ENCODE measurements at places on chromosomes 4 and X. TPM values are rescaled to one million over a fixed set of nuclear protein-coding genes. Genes with fewer than 3 reads are reported as not detected.

FAM193A gene
- total RNA-seq, result 21.2 TPM

DNA sequence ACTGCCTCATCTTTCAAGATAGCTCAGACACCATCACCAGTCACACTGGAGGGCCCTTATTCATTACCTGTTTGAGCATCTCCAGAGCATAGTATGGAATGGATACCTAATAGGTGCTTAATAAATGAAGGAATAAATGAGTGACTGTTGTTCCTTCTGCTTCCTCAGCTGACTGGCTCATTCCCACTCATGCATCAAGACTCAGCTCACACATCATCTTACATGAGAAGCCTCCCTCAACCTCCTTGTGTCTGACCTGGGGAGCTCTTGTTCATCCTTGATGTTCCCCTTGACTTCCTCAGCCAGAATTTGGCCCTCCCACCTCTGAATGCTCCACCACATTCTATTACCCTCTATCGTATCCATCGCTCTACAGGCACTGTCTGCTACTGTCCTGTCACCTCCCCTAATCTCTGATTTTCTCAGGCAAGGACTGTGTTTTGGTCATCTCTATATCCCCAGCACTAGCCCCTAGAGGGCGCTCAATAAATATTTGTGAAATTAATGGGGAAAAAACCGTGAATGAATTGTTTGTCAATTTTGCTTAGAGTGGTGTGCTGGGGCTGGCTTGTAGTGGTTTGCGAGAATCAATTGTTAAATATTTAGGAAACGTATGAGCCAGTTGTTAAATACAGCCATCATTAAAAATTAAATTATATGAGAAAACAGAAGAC lies 88.3 kb downstream of the NHSL2 start:
- H3K27me3 ChIP-seq, result no peaks in the 10 kb centered on the region
- no peak overlapping the region for H3K4me3 ChIP-seq
- DNase-seq, result peak; percentile 43
- H3K36me3 ChIP-seq, result no peaks in the 10 kb centered on the region

DNA sequence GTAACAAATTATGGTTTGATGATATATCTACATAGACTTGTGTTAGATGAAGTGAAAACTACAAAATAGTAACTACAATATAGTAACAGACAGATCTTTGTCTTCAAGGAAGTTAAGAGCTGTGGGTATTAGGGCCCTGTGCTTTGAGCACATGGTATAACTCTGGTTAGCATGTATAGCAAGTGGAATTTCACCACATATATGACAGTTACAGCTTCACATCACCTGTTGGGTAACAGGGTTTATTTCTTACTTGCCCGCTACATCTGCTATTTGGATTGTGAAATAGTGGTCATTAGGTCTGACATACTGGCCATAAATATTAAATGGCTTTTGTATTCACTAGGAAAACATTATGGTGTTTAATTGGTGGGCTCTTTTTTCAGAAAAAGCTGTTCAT lies 20.2 kb downstream of the OFD1 start:
- no peak for DNase-seq
- H3K4me1 ChIP-seq, result no peaks in the 10 kb centered on the region
- no peaks in the 10 kb centered on the region for H3K27me3 ChIP-seq
- no peak overlapping the region for H3K4me3 ChIP-seq

TCEAL5 gene
- total RNA-seq, result not detected

DNA sequence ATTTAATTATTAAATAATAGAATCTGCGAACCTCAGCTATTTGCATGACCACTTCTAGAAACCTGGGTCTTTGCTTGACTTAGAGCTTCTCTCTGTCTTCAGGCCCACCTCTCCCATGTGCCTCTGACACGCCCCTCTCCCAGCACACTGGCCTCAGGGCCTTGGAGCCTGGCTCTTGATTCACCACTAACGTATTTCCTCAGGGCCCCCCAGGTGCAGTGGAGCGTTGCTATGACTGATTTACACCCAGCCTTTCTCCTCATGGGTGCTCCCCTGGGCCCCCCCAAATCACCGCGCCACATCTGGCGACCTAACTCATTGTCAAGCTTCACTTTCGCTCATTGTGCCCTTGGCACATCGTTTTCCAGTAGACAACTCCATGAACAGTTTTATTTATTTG lies 37.9 kb upstream of the TENM3 start:
- no peaks in the 10 kb centered on the region for H3K27me3 ChIP-seq
- H3K36me3 ChIP-seq, result no peaks in the 10 kb centered on the region
- no peak for DNase-seq

RAB41 gene
- not detected for total RNA-seq

DNA sequence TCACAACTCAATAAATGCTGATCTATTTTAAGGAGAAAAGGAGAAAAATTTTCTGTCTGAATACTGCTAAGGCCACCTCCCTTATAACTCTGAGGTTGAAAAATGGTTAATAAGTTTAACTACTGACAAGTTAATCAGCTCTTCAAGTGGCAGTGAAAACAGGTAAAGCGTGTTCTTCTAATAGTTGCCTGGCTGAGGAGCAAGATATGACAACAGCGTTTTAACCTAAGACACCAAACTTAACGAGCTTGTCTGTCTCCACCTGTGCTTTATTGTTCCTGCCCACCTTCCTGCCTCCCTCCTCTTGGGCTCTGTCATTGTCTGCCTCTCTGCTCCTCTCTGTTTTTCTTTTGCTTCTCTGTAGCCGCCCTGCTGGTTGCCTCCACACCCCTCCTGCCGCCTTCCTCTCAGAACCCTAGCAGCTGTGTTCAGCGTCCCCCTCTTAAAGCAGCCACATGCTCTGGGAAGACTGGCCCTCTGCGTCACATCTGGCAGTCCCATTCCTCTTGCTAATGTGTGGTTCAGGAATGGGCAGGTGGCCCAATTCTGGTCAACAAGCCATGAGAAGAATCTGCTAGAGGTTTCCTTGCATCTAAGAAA lies 4.3 kb upstream of the TSPAN5 start:
- no peak for DNase-seq
- H3K27ac ChIP-seq, result no peak overlapping the region
- H3K36me3 ChIP-seq, result no peaks in the 10 kb centered on the region
- H3K4me1 ChIP-seq, result no peaks in the 10 kb centered on the region

DNA sequence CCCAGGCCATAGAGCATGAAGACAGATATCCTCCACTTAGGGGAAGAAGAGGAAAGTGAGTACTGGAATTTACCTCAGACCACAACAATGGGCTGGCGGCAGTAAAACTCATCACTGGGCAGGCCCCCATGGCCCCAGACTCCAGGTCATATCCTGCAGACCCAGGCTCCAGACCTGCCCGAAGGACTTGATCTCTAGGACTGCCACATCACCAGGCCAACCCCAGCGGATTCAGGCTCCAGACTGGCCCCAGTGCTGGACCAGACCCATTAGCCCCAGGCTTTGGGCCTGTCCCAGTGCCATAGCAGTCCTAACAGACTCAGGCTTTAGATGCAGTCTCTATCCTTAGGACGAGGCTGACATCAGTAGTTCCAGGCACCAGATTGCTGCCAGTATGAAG lies 190.6 kb downstream of the DLG3 start:
- H3K36me3 ChIP-seq, result no peaks in the 10 kb centered on the region
- no peaks in the 10 kb centered on the region for H3K4me1 ChIP-seq
- no peak for DNase-seq
- H3K4me3 ChIP-seq, result no peak overlapping the region

DNA sequence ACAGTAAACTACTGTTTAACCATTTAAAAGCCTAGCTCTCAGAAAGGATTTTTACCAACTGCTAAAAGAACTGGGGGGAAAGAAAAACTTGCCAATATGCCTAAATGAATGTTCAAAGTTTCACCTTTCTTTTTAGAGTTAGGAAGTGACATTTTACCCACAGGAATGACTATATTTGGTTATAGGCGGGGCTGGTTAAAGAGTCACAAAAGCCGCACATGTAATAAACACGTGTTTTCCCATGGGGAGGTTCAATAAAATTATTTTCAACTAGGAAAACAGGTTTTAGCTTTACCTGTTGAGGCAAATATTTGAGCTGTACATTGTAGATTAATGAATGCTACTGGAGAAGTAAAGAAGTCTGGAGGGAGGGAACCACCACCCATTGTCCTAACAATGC lies 41.6 kb upstream of the UGDH start:
- H3K27ac ChIP-seq, result no peak overlapping the region
- no peaks in the 10 kb centered on the region for H3K27me3 ChIP-seq
- no peak overlapping the region for H3K4me3 ChIP-seq

DNA sequence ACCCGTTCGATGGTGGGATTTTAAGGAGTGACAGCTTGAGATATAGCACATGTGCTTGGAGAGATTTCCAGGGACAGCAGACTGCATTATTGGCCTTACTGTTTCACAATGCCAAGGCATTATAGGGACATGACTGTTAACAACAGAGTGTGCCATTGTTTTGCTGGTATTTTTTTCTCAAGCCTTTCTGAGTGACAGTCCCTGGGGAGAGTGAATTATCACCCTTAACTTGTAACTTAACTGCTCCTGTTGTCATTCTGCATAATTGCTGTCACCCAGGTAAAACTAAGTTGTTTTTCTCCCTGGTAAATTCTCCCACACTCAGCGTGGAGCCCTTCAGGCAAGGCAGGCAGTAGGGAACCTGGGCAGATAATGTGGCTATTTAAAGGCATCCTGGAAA lies 989.2 kb upstream of the LCORL start:
- H3K4me1 ChIP-seq, result no peaks in the 10 kb centered on the region
- H3K36me3 ChIP-seq, result no peaks in the 10 kb centered on the region
- H3K27me3 ChIP-seq, result no peaks in the 10 kb centered on the region
- DNase-seq, result no peak
- H3K27ac ChIP-seq, result no peak overlapping the region

TRAM1L1 gene
- total RNA-seq, result 13.5 TPM

FAM9B gene
- 2.8 TPM for total RNA-seq

ADRA2C gene
- 36.4 TPM for total RNA-seq

DNA sequence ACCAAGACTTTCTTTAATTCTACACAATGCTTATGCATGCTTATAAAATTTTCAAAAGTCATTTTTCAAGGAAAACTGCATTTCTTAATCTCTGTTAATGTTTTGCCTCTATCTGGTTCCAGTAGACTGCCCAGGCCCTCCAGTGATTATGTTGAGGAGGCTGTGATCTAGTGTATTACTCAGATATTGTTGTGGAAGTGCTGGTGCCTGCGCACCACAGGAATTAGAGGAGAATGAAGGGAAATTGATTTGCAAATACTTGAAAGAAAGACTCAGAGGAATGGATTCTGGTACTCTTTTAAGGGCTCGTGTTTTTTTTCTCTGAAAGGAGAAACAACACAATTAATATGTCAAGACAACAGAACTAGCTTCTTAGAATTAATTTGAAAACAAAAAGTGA lies 1015.1 kb downstream of the RPA4 start:
- no peak overlapping the region for H3K4me3 ChIP-seq
- DNase-seq, result no peak
- no peaks in the 10 kb centered on the region for H3K4me1 ChIP-seq
- H3K27ac ChIP-seq, result no peak overlapping the region
- no peaks in the 10 kb centered on the region for H3K27me3 ChIP-seq

- no peak overlapping the region for H3K4me3 ChIP-seq
- no peak overlapping the region for H3K27ac ChIP-seq
- no peaks in the 10 kb centered on the region for H3K36me3 ChIP-seq
- H3K27me3 ChIP-seq, result no peaks in the 10 kb centered on the region
- DNase-seq, result no peak
These were observed 19.0 kb downstream of the GAB3 start for GRCh38 chrX:154731881-154732280.

UTP14A gene
- total RNA-seq, result 12.1 TPM

DNA sequence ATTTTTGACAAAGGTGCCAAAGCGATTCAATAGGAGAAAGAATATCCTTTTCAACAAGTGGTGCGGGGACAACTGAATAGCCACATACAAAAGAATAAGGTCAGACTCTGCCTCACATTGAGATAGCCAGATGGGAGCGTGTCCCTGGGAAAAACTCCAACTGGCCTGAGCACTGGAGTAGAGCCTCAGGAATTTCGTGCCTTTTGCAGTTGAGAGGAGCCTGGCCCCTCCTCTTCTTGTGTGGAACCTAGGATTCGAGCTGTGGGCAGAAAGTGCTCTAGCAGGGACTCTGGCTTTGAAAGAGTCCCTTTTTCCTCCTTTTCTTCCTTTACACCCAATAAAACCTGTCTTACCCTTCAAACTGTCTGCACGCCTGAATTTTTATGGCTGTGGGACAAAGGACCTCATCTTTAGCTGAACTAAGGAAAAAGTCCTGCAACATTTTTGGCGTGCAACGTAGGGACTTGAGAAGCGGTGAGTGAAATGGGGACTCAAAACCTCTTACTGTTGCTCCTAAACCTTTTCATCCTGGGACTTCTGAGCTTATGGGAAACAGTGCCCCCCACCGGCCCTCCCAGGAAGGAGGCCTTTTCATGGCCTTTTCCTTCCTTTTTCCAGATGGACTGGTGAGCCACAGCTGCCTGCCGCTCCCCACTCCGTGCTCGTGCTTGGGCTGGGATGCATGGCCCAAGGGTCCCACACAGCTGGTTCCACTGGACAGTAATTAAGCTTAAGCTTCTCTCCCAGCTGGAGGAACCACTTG lies 68.6 kb downstream of the BMP15 start:
- no peak overlapping the region for H3K27ac ChIP-seq
- no peaks in the 10 kb centered on the region for H3K4me1 ChIP-seq
- no peak overlapping the region for H3K4me3 ChIP-seq
- H3K36me3 ChIP-seq, result no peaks in the 10 kb centered on the region
- no peaks in the 10 kb centered on the region for H3K27me3 ChIP-seq

- H3K4me1 ChIP-seq, result peaks cover 2% of the 10 kb centered on the region
- no peaks in the 10 kb centered on the region for H3K27me3 ChIP-seq
- DNase-seq, result no peak
- no peaks in the 10 kb centered on the region for H3K36me3 ChIP-seq
- H3K4me3 ChIP-seq, result no peak overlapping the region
These were observed 118.4 kb downstream of the CBR4 start for GRCh38 chr4:168891688-168892087.

TKTL2 gene
- not detected for total RNA-seq

GRCh38 chr4:150242820-150243458 lies 164.7 kb downstream of the DCLK2 start:
- H3K27me3 ChIP-seq, result no peaks in the 10 kb centered on the region
- H3K36me3 ChIP-seq, result no peaks in the 10 kb centered on the region
- H3K27ac ChIP-seq, result no peak overlapping the region

- H3K27ac ChIP-seq, result no peak overlapping the region
- no peaks in the 10 kb centered on the region for H3K36me3 ChIP-seq
- H3K4me1 ChIP-seq, result no peaks in the 10 kb centered on the region
- H3K4me3 ChIP-seq, result no peak overlapping the region
These were observed 123.1 kb downstream of the NEK1 start for GRCh38 chr4:169489306-169489705.

- no peak overlapping the region for H3K4me3 ChIP-seq
- no peak for DNase-seq
- no peaks in the 10 kb centered on the region for H3K4me1 ChIP-seq
- no peaks in the 10 kb centered on the region for H3K27me3 ChIP-seq
- no peak overlapping the region for H3K27ac ChIP-seq
These were observed 321.9 kb downstream of the CFAP47 start for GRCh38 chrX:36241397-36241796.

DNA sequence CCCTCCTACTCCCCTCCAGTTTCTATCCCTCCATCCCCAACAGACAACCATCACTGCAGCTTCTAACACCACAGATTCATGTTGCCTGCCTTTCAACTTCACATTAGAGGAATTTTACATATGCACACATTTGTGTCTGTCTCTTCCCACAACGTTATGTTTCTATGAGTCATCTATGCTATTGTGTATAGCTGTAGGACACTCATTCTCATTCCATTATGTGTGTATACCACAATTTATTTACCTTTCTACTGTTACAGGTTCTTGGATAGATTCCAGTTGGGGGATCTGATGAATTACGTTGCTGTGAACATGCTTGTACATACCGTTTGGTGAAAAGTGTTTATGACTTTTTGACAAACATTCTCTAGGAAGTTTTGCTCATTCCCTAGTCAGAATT lies 58.8 kb upstream of the TRPC3 start:
- DNase-seq, result no peak
- no peak overlapping the region for H3K4me3 ChIP-seq
- no peaks in the 10 kb centered on the region for H3K27me3 ChIP-seq
- H3K4me1 ChIP-seq, result no peaks in the 10 kb centered on the region
- H3K36me3 ChIP-seq, result no peaks in the 10 kb centered on the region

RRH gene
- total RNA-seq, result not detected

NLGN4X gene
- total RNA-seq, result 17.4 TPM
